ENCODE measurements at places on chromosomes 3 and 15.

DNA sequence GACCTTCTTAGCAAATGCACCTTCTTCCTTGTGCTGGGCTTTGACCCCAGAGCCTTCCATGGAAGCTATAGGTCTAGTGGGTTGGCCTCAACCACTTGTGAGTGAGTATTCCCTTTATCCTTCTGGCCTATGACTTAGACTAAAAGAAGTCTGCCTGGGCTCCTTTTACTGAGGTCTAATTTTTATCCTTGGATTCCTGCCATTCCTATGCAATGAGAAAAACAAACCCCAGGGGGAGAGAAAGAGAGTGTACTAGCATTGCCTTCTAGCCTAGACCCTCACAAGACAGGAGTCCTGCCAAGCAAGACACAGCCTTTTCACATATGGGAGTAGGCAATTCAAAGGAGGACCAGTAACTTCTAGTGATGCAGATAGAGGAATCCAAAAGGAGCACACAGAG is 155.4 kb downstream of the PPM1L start:
- no peak for DNase-seq

GRCh38 chr3:42605546-42606173 is 5.2 kb downstream of the NKTR start:
- DNase-seq: no peak

- no peak for DNase-seq
Observed at GRCh38 chr3:127680798-127681221, 8.1 kb downstream of the ABTB1 start.

- DNase-seq: no peak
Observed at GRCh38 chr3:149663966-149664365, 6.1 kb upstream of the WWTR1 start.

DNA sequence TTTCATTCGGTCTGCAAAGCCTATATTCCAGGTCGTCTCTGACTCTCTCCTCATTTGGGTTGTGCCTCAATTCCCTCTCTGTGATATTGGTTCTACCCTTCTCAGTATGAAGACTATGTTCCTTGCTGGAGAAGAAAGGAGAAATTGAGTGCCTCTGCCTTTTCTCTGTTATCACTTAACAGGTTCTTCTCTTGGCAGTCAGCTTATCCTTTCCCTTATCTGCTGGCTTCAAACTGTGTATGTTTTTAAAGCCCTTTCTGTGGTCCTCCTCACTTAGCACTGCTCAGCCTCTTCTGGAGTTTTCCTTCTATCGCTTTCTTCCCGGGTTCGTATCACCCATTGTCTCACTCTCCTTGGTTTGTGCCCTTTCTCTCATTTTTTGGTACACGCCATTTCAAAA is 65.3 kb upstream of the FSTL1 start:
- no peak for DNase-seq

- DNase-seq: no peak
Observed at GRCh38 chr3:60555686-60556354, 695.4 kb downstream of the FHIT start.

DNA sequence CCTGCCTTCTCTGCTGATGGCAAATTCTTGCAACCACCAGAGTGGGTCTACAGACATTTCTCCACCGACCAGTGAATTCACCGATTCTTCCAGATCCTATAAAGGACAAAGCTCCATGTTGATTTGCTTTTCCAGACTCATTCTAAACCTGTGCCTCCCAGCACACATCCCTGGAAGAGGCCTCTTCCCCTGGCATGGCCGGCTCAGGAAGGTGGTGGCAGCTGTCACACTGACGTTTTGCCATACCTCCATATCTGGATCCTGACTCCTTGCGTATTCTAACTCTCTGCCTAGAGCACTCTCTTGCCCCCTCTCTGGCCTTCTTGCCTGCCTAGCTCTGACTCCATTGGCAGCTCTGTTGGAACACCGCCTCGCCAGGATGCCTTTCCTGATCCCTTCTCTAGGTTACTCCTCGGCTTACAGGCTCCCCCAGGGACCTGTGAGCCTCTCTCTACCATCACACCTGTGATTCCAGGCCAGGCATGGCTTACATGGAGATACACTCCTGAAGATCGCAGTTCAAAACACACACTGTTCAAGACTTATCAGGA is 31.0 kb downstream of the SLCO2A1 start:
- no peak for DNase-seq

DNA sequence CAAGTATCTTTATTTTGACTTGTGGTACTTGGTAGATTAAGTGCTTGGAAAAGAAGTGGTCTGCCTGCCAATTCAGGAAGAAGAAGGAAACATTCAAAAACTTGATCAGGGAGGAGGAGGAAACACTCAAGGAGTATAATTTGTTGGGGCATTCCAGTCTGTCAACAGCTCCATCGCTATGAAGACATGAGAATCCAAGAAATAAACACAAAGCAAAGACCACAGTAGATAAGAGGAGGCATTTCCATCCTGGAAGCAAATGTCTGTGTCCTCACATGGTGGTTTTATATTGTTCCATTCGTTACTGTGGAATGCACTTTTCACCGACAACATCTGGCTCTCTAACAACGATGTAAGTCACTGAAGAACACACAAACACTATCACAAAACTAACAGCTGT is 176.1 kb upstream of the FRMD4B start:
- no peak for DNase-seq

- no peak for DNase-seq
Observed at GRCh38 chr3:73680391-73681095, 55.8 kb upstream of the PDZRN3 start.

GRCh38 chr3:181326637-181327223 is 337.2 kb upstream of the DNAJC19 start:
- peak; percentile 20 for DNase-seq
